Testis (tissue), 5 donors: ENCODE measurements at places on chromosomes 1 and 21.

DNA sequence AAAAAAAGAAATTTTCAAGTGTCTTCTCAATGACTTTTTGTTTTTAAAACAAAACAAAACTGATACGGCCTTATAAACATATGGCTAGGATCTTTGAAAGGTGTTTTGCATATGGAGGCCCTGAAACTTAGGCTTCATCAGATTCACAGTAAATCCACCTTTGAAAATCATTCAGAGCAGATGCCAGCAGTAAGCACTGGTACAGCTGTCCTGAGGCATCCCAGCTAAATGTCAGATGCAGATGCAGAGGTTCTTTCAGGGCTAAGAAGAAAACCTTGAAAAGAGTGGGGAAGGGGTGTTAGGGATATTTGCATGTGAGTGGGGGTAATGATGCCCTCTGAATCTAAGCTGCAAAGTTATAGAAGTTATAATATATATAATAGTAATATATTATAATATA is 56.2 kb upstream of the GNG12 start:
- DNase-seq = no peak

GRCh38 chr1:57473448-57473847 is 49.6 kb upstream of the DAB1 start:
- no peak for DNase-seq

DNA sequence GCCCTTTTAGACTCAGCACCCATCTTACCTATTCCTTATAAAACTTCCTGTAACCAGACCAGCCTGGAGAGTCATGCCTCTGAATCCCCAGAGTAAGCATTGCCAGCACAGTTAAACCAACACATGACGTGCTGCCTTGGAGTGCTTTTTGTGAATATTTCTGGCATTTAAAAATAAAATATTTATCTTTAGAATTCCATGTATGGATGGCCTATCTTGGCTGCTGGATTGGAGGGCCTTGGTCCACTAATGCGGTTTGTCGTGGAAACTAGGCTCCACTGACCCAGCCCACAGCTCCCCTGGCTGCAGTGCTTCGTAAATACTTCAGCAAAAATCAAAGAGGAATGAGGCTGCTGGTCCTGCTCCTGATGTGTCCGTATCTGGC is 17.5 kb downstream of the MTARC1 start:
- DNase-seq = no peak

GRCh38 chr1:204487256-204487615 is 7.4 kb downstream of the PIK3C2B start:
- DNase-seq = no peak

DNA sequence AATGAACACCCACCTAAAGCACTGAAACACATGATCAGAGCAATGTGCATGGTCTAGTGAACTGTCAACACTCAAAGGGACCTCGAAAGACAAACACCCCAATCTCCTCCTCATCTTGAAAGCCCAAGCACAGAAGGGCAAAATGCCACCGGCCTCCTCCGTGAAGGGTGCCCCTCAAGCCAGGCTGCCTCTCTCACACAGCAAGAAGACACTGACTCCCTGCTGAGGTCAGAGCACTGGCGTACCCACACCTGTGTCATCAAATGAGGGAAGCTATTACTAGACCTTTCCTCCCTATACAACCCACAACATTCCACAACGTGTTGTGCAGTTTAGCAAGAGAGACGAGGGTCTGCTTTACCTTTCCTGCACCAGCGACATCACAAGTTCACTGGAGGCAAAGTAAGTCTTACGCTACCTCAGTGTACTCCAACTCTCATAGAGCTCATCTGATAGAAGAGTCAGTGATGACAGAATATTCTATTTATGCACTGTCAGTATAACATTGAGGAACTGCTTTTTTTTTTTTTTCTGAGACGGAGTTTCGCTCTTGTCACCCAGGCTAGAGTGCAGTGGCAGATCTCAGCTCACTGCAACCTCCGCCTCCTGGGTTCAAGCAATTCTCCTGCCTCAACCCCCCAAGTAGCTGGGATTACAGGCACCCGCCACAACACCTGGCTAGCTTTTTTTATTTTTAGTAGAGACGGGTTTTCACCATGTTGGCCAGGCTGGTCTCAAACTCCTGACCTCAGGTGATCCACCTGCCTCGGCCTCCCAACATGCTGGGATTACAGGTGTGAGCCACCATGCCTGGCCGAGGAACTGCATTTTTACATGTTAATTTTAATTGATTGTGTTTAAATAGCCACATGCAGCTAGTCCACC is 3.3 kb downstream of the SH3BP5L start:
- DNase-seq = no peak

- DNase-seq = no peak
Observed at GRCh38 chr1:27318596-27318995, 3.4 kb upstream of the TMEM222 start.
